ENCODE measurements at places on chromosomes 12 and 14.

- no peak for DNase-seq
Observed at GRCh38 chr12:67692966-67693365, 44.4 kb downstream of the DYRK2 start.

DNA sequence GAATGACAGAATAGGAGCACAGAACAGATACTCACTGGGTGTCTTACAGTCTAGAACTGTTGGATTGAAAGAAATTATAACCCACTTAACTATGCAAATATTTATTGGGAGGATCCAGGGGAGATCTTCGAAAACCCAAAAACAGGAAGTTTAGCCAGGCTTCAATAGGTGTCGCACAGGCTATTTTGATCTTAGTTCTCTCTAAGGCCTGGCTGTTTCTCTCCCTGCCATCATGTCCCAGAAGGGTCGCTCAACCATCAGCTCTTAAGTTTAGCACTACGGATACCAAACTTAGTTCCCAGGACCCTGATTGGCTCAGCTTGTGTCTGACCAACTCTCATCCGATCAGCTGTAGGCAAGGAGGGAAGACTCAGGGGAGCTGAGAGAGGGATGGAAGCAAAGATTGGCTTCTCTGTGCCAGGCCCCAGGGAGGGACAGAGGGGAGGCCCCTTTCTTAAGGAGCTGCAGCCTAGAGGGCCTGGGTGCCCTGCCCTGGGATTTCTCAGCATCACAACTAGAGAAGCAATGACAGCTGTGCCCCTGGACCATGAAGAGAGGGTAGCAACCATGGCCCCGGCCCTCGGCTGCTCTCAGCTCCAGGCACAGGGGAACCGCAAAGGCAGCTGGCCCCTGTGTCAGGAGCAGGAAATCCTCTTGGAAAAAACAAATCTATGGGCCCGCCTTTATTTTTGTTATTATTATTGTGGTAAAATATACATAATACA is 13.5 kb downstream of the PHETA1 start:
- no peak for DNase-seq

GRCh38 chr12:74665690-74666089 is 128.1 kb downstream of the ATXN7L3B start:
- DNase-seq: no peak

DNA sequence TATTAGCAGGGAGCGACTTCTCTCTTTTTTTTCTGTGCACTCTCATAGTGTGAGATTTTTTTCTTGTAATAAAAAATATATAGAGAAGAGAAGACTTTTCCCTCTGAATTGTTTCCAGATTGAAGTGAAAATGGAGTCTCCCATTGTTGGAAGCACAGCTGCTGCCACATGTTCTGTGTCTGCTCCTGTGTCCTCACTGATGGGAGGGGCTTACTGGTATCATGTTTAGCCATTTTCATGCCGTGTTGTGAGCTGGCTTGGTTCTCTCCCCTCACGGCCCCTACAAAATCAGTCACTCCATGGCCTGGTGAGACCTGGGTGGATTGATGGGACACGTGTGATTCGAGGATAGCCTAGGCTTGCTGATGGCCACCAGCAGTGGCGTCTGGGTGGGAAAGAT is 379.7 kb upstream of the DDHD1 start:
- DNase-seq: no peak

GRCh38 chr14:32259368-32260013 is 56.4 kb upstream of the RNU6-8 start:
- peak; percentile 18 for DNase-seq

GRCh38 chr12:131457331-131458047 is 253.4 kb upstream of the SFSWAP start:
- DNase-seq: no peak

DNA sequence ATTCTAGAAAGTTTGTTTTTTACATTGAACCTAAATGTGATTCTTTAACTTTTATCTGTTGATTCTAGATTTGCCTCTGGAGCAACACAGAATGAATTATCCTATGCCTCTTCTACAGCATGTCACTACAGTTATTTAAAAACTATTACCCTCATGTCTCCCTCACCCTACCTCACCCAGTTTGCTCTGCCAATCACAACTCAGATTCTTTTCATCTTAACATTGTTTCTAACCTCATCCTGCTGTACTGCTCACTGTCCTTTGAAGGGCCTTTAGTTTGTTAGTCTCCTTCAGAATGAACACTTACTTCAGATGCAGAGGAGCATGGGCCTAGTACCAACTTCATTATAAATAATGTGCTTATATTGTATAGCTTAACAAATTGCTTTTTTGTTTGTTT is 21.5 kb downstream of the YLPM1 start:
- DNase-seq: no peak

DNA sequence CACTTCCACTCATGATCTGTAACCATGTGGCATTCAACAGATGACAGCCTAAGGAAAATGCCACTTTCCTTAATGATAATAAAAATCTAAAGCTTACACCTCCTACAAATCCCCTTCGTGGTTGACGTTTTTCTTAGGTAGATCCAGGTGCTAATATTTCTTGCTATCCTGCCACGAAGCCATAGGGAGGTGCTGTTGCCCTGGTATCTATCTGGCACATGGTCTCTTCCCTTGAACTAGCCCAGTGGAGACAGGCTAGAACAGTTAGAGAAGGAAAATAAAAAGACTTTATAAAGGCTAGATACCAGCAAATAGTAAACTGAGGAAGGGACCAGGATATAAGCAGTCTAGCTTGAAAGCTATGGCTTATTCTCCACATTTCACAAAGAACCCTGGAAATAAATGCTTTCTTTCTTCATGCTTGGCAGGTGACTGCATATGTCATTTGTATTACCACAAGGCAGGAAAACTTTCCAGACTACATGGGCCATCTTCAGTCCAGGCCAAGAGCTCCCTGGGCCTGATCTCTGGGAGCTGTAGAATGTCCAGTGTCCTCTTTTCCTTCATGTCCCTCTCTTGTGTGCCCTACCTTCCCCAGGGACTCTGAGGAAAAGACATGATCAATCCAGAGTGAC is 15.3 kb downstream of the SPIC start:
- DNase-seq: peak; percentile 4

DNA sequence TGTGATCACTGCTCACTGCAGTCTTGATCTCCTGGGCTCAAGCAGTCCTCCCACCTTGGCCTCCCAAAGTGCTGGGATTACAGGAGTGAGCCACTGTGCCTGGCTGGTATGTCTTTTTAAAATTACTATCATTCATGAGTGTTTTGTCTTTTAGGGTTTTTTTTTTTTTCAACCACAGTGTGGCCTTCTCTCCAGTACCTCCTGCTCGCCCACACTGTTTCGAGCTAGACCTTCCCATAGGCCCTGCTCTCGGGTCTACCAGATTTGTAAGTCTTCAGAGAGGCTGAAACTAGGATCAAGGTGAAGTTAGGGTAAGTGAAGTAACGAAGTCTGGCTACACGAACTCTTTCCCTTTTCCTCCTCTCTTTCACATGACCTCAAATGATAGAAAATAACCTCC is 1.5 kb downstream of the BIN2 start:
- DNase-seq: peak; percentile 71

DNA sequence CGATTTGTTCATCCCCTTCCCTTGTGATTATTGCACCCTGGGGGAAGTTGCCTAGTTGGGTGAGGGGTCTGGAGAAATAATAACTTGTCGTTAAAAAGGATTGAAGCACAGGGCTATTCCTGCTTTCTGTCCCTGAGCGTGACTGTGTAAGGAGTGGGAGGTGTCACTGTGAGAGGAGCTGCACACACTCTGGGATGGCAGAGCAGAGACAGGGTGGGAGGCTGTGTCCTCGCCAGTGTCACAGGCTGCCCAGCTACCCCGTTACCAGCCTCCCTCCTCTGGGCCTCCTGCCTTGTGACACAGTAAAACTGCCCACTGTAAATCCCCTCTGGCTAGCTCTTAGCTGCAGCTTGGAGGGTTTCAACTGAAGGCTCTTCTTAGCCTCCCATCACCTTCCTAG is 460.6 kb downstream of the AACS start:
- no peak for DNase-seq

DNA sequence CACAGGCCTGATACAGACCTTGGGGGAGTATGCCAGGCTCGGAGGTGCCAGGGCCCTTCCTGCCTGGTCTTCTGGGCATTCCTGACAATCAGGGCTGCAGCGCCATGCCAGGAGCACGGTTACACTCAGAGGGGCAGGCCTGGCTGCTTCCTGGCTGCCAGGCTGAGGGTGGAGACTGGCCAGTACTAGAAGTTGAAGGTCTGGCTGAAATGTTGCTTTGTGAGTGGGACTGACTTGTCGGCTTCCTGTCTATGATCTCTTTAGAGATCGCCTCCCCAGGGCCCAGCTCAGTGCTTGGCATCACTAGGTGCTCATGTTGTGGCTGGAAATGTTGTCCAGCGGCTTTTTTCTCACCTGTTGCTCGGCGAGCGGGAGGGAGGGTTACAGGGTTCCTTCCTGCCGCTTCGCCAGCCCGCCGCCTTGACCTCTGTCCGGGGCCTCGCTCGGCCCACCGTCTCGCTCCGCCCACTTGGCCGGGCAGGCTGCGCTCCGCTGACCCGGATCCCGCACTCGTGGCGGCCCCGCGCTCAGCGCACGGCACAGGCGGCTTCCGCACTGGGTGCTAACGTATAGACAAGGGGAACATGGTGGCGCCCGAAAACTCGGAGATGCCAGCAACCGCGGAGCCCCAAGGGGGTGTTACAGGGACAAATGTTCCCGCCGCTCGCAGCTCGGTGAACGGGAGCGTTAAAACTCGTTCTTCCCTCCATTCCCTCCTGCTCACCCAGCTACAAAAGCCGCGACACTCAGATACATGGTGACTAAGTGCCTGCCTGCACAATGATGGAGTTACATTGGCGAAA is 32.6 kb downstream of the PAPLN start:
- DNase-seq: no peak

DNA sequence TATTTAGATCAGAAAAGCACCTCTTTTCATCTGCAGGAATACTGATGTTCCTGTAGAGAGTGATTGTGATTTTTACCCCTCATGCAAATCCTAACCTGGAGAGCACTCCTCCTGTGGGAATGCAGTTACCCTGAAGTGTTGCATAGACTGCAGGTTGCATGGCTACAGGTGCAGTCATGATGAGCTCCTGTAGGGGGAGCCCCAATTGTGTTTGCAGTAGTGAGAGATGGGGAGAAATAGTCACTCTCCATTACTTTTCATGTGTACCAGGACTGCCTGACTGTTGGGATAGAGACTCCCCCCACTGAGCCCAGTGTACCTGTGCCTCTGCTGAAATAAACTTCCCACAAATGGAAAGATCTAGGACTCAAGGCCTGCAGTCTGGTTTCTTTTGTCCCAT is 1086.5 kb downstream of the SLC6A15 start:
- peak; percentile 27 for DNase-seq

DNA sequence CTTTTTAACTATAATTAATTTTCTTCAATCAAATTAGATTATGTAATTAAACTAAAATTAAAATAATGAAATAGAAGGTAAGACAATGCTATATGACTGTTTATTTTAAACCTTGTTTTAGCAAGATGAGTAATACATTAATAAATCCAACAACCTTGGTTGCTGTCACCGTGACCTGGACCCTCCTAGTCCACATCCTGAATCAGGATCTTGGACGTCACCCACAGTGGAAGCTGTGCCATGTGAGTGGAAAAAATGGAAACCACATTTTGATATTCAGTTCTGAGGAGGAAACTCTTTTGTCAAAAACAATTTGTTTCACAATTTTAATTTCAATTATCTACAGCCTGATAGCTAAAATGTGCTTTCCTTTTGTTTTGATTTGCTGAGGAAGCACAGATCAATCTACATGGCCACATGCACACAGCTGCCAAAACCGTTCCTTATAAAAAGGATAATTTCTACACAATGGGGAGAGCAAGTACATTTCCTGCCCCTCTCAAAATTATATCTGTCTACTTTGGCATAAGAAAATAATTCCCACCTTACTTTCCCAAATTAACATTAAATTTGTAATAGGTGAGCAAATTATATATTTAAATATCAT is 255.5 kb downstream of the RASSF9 start:
- no peak for DNase-seq

- DNase-seq: peak; percentile 21
Observed at GRCh38 chr12:111596985-111597830, 1.9 kb downstream of the ATXN2 start.

- peak; percentile 83 for DNase-seq
Observed at GRCh38 chr12:110582276-110583136, 612 bp downstream of the PPTC7 start.

DNA sequence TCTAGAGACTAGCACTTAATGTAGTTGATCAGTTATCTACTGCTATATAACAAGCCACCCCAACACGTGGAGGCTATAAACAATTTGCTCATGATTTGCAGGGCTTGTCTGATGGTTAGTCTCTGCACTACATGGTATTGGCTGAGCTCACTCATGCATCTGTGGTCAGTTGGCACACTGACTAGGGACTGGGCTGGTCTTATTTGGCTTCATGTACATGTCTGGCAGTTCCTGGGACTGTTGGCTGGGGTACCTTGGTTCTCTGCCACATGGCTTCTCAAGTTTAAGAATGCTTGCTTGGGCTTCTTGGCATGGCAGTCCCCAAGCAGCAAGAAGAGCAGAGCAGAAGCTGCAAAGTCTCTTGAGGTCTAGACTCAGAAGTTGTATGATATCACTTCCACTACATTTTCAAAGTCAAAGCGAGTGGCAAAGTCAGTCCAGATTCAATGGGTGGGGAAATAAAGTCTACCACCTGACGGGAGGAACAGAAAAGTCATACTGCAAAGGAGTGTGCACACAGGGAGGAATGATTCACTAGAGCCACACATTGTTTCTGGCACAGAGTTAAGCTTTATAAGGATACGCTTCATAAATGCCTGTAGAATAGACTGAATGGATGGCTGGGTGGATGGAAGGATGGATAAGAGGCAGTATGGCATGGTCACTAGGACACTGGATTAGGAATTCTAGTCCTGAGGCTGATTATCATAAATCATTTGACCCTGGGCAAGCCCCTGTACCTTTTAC is 44.8 kb upstream of the PTHLH start:
- no peak for DNase-seq

DNA sequence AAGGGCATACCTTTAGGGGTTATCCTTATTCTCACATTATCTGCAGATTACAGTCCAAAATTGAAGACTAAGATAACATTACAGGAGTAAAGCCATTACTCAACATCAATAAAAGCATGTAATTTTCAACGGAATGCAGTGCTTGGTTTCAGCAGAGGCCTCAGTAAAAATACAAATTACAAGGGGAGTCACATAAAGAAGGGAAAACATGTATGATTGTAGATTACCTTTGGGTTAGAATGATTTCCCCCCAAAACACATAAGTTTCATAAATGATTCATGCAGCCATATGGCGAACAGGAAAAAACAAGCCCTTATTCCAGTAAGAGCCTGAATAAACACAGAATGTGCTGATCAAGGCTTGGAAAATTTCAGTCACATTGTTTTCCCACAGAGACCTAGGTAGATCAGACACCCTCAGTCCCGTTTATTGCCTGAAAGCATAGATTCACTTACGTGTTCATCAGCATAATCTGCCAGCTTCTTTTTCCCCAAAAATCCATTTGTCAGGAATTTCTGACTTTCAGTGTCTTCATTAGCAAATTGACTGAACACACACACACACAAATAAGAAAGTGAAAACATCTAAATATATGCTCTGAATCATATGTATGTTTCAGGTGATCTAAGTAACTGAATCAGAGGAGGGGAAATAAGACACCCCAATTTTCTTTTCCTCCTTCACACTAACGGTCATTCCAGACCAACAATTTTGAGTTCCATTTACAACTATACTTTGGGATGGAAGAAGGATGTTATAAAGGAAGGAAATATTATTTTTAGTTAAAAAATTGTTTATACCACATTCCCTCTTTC is 37.5 kb downstream of the SLC38A4 start:
- no peak for DNase-seq

- no peak for DNase-seq
Observed at GRCh38 chr14:92527721-92528120, 14.1 kb downstream of the RIN3 start.

GRCh38 chr14:99393059-99393655 is 87.5 kb downstream of the SETD3 start:
- peak; percentile 40 for DNase-seq
